GF-D8 (cell line): ENCODE measurements at places on chromosomes 2 and 18.

DNA sequence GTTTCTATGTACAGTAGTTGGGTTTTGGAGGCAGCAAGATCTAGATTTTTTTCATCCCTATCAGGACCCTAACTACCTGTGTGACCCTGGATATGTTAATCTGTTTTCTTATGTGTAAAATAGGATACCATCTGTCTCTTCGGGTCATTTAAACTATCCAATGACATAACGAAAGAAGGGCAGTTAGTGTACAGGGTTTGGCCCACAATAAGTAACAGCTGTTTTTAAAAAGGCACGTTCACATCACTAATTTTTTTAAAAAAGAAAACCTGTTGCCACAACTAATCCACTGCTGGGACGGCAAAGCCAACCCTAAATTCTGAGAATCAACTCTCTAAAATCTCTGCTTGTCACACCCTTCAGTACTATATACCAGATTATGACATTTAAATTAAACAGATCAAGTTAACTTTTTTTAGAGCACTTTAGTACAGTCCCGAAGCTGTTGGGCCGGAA is 869 bp downstream of the USP40 start:
- no peak for DNase-seq

DNA sequence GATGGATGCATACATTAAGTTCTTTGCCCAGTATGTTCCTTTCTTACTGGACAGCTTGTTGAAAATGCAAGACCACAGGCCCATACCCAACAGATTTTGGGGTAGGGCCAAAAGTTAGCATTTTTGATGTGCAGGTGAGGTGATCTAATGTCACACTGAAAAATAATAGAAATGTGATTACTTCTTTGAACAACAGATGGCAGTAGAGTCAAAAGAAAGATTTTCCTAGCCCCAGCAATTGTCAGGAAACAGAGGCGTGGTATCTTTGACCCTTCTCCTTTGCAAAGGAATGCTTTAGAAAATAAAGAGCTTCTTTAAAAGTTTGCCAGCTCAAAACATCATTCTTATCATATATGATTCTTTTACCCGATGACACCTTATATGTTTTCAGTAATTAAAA is 343.6 kb upstream of the SYT4 start:
- no peak for DNase-seq

- no peak for DNase-seq
Measured at GRCh38 chr2:64888591-64889309, 100.4 kb upstream of the SLC1A4 start.

- no peak for DNase-seq
Measured at GRCh38 chr2:239535413-239536144, 134.8 kb upstream of the HDAC4 start.

DNA sequence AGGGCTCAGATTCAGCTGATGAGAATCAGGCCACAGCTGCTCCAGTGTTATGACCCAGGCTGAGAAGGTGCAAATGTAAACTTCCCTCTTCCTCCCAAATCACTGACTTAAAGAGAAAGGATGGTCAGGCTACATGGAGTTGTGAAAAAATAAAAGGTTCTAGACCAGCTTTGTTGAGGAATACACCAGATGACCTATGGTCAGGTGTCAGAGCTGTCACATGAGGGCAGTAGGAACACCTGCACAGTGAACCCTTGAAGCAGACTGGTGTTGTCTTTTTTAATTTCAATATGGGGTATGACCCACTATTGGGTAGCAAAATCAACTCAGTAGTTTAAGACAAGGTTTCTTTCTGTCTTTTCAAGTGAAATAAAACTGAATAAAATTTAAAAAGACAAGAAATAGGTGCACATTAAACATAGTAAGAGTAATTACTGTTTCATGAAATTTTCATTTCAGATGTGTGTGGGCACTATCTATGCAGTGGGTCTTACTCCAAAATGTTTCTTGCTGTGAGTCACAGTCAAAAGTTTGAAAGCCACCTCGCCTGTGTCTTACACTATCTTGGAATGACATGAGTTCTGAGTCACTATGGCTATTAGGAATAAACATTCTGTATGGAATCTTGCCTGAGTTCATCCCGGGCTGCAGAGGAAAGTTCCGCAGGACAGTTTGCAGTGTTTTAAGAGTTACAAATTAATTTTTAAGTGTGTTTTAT is 83.6 kb downstream of the ACVR1 start:
- no peak for DNase-seq

DNA sequence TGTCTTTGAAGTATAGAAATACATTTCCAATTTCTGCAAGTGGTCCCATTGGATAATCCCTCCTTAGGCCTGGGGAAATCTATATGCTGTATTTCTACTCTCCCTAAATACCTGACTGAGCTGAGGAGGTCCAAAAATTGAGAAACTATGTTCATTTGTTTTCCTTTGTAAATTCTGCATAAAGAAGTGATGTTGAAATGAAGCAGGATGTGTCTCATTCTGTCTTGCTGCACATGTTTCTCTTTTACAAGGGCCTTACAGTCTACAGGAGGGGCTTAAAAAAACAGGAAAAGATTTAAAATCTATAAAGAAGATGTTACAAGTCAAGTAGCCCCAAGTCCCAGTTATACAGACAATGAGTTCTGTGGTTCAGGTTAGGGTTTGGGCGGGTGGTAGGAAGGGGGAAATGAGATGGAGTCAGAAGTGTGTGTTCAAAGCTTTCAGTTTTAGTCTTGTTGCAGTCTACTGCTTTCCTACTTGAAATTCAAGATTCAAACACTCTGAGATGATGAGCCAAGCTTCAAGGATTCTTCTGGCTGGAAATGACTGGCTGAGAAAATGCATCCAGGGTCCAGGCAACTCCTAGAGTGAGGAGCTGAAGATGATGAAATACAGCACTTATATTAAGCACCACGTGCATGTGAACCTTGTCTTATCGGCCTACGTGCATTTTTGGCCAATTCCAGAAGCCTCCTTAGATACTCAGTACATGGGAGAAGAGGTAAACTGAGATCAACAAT is 146.3 kb upstream of the CELF4 start:
- no peak for DNase-seq
